ENCODE measurements at places on chromosomes 6 and 20.

DNA sequence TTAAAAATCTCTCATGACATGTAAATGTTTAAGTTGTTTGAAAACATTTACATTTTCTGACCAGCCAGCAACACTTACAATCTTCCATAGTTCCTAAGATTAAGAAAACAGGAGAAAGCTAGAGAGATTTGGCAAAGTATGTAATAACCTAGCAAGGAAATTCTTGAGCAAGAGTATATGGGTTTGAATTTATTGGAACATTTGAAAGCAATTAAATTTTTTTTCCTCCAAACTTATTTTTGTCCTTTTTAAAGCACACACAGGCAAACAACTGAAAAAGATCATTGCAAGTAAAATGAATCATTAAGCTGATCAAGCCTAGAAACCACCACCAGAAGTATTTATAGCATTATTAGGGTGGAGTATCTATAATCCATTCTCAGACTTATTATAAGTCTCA lies 20.1 kb upstream of the ZNF217 start:
- no peak for DNase-seq

- DNase-seq, result no peak
These were observed 37.1 kb upstream of the FILIP1 start for GRCh38 chr6:75530696-75531095.

- no peak for DNase-seq
These were observed 39.5 kb downstream of the TGM3 start for GRCh38 chr20:2335096-2335870.

DNA sequence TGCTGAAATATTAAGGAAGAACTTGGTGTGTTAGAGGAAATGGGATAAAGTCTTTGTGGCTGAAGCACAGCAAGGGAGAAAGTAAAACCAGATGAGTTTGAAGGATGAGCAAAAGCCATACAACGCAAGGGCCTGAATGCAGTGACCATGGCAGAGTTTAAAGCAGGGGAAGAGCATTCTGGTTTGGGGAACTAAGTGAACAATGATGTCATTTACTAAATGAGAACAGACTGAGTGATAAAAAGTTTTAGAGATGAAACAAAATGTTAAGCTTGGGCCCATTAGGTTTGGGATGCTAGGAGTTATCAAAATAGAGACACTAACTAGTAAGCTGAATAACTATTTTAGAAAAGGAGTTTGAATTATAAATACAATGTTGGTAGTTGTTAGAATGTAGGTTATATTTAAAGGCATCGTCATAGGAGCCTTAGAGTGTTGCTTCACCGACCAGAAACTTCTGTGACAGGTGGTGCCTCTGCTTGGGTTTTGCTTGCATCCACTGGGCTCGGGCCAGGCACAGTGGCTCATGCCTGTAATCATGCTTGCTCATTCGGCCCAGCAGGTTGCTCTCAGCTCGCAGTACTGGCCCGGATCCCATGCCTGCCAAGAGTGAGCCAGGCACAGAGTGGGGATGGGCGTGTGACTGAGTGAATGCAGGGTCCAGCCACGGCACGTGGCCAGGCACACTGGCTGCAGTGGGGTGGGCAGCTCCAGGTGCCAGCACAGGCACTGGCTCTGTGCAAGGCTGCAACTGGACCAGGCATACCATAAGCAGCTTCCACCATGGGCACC lies 37.4 kb upstream of the OPRM1 start:
- DNase-seq, result no peak

DNA sequence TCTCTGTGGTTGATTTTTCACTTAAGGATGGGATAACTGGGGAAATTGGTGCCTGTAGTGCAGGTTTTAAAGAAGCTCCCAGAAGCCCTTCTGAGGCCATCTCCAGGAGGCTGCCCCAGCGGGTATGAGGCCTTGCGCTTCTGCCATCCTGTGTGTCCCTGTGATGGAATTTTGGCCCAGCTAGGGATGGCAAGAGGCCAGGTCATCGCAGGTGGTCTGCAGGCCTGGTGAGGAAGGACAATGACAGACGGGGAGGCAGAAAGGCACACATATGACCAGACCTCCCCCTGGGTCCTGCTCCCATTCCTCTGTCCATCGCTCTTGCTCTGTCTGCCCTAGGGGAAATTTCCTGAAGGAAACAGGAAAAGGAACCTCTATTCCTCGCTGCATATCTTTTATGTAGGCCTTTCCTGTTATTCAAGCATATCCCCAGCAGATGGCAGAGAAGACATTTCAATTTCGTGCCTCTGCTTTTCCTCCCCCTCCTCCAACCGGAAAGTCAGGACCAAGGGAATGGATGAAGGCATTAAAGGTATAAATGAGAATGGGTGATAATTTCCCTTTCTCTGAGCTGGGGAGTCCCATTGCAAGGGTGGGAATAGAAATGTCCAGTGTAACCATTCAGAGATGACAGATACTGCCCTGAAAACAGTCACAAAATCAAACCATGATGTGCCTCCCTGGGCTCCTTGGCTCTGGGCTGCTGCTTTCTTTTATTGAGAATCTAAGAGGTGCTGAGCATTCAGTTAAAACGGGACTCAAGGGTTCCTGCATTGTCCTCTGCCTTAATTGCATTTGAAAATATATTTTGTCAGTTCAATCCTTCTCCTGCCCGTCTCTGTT lies 17.6 kb upstream of the HLA-F start:
- DNase-seq, result no peak

DNA sequence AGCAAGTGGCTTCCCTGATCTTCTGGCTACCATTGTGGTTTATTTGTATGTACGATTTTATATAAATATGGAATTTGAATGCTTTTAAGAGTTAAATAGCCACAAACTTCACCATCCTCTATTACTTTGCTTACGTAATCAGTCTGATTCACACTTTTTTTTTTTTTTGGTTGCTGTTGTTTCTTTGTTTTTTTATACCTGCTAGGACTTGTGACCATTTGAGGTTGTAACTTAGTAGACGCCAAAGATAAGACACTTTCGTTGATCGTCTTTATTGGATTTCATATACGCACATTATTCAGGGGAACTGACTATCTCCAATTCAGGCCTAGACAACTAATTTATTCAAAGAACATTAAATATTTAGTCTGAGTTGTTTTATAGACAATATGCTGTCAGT lies 559.0 kb downstream of the CBLN4 start:
- no peak for DNase-seq

DNA sequence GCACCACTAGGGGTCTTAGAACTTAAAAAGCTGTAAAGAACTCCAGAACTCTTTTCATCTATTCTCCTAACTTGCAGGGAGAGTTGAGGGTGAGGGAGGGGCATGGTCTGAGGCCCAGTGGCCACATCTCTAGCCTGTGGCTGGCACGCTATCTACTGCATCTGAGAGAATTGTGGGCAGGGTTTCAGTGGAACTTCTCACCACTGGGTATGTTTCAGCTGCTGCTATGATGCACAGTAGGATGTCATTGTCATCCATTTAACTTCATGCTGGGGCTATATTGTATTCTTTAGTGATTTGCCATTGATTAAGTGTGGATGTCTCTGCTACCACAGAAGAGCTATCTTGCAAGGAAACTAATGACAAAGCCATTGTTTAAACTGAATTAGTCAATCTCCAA lies 4.5 kb downstream of the TMEM14A start:
- DNase-seq, result no peak

DNA sequence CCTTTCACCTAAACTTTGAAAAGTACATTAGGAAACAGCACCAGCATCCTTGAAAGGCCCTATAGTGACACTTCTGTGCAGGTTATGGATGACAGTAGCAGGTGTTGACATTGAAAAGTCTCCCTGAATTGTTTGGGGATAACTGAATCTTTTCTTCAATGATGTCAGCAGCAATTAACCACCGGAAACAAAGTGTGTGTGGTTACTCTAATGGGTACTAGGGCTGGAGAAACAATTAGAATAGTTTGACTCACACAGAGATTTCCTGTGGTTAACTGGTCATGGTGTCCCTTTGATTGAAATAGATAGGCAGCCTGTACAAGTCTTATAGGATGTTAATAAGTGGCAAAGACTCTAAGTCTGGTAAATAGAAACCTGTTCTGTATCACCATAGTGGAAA lies 189.1 kb downstream of the TBX18 start:
- DNase-seq, result no peak

- DNase-seq, result no peak
These were observed 492.4 kb downstream of the RFPL4B start for GRCh38 chr6:112839525-112839961.

- no peak for DNase-seq
These were observed 125.2 kb downstream of the KIF6 start for GRCh38 chr6:39599973-39600372.

- no peak for DNase-seq
These were observed 3.5 kb downstream of the TFAP2A start for GRCh38 chr6:10411131-10411970.

DNA sequence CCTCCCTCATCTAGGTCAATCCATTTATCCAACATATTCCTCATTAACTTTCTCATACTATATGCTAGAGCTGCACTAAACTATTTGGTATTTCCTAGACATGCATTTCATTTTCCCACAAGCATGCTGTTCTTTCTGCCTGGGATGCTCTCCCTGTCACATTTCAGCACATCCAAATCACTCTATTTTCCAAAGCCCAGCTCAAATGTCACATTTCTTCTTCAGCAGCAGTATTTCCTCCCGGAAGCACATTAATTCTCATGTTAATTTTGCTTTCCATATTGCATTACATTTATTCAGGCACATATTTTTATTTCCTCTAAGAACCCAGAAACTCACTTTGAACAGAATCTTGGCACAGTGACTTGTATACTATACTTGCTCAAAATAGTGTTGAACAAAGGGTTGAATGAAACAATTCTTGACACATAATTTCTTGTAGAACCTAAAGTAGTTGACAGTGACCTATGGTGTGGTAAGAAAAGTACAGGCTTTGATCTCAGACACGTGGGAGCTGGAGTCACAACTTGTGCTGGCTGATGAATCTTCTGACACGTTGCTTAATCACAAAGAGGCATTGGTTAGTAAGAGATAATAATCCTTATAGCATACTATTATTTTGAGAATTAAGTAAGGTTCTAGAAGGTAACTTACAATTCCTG lies 30.8 kb upstream of the CD2AP start:
- no peak for DNase-seq

GRCh38 chr6:127786109-127786508 lies 114.7 kb downstream of the THEMIS start:
- DNase-seq, result no peak

DNA sequence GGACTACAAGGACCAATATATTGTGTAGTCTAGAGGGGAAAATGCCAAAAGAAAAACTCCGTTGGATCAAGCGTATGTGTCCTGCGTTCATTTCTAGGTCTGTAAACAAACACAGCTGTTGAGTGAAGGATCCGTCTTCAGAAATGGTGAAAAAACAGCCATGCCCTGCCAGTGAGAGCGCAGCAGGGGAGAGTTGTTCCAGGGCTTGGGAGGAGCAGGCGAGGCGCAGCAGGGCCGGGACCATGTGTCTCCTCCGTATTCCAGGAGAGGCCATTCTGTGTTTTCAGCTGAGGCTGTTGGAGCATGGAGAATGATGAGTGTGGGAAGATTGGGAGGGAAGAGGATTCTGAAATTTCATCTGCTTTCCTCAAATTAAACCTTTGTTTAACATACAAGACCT lies 38.0 kb downstream of the BMP6 start:
- no peak for DNase-seq

- no peak for DNase-seq
These were observed 32.6 kb upstream of the CSNK2A1 start for GRCh38 chr20:576156-576555.

DNA sequence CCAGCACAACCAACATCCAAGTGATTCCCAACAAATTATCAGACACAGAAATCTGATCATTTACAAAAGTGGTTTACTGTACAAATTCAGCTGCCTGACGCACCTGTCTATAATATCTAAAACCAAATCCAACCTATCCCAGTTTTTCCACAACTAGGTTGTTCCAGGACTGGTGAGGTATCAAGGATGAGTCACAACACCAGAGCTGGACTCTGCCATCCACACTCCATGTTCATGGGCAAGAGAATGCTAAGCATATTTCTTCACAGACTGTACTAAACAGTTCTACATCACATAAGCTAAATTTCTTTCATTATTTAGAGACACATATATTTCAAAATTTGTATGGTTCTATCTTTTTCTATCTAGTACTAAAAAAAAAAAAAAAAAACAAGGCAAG lies 141.6 kb downstream of the BTBD9 start:
- DNase-seq, result no peak

DNA sequence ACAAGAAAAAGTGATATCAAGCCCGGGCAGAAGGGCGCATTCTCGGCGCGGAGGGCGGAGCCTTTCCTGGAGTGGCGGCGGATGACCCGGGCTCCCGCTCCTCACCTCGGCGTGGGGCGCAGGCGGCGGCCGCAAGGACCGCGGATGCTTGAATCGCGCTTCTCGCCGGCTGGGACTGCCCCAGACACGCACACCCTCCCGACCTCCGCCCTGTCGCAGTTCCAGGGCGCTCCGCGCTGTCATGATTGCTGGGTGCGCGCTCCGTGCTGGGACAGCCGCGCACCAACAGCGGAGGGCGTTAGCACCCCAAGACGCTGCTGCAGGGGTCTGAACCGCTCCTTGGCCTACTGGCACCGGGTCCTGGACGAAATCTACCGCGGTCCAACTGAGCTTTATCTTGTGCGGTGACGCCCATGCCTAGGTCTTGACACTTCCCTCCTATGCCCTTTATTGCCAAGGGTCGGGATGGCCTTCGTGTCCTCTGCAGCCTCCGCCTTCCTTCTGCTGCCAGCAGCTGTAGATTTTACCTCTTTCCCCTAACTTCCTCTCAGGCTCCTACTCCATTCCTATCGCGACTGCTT lies 43.3 kb downstream of the IRAK1BP1 start:
- no peak for DNase-seq

GRCh38 chr6:68677058-68677457 lies 42.0 kb downstream of the ADGRB3 start:
- no peak for DNase-seq
